ENCODE measurements at places on chromosomes 7 and 10.

DNA sequence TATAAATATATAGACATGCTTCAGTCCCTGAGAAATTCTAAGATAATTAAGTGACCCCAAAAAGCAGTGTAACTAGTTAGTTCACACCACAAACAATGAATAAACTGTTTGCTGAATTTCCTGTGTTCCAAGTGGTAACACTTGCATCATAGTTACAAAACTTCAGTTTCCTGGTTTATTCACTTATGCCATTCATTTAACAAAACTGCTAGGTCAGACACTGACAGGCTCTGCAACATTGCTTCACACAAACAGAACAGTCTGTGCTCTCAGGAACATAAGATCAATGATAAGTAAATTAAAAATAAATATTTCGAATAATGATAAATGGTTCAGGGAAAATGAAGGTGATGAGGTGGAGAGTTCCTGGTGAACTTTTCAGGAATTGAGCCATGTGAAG is 133.3 kb upstream of the NAMPT start:
- no peak for DNase-seq

DNA sequence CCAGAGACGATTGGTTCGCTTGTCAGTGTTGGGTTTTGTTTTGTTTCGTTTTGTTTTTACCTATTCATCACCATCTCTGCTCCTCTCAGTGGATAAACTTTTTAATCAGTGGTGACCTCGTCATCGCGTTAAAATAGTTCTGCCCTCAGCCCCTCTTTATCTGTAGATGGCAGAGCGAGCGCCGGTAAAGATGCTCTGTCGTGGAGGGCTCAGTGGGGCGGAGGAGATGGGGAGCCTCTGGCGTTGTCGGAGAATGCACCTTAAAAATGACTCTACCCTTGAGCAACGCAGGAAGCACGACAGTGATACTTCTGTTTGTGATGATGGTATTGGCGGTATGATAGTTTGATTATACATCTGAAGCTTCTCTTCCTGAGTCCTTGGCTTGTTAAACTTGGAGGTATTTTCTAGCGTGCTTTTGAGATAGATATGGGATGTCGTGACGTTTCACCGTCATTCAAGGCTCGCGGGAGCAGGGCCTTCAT is 554 bp downstream of the CSGALNACT2 start:
- no peak for DNase-seq

- no peak for DNase-seq
Measured at GRCh38 chr10:11468126-11468742, 143.2 kb downstream of the USP6NL start.

DNA sequence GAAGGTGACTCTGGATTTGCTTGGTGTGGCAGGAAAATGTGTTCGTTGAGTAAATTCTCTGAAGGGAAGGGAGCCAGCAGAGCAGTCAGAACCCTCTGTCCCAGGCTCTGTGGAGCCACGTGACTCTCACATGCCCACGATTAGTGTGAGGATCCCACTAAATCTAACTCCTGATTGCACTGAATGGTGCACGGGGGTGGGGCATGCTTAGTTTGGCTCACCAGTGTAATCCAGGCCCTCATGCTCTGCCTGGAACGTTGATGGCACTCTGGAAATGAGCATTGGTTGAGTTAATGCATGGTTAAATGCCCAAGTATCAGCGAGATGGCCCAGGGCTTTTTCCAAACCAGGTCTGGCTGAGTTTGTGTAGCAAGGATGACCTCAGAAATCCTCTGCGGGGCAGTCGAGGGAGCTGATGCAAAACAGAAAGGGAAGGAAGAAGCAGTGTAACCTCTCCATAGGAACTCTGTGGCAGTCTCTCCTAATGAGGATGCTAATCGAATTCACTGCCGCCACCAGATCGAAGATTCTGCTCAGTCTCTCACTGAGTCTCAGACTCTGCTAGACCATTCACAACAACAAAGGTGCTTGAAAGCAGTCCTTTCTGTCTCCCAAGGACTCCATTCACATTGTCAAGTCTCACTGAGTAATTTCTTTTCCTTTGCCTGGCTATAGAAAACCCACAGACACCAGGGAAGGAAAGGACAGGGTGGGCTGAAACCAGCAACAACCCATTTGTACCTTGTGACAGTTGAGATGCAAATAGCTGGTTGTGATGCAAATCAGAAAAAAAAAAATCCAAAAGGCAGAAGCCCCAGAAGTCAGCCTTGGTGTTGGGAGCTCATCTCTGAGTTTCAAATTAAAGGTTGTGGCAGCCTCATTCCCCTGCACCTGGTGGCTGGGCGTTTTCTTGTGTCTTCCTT is 98.1 kb downstream of the C10orf105 start:
- DNase-seq = no peak

All from left ventricle myocardium inferior (tissue), 1 donor.